ENCODE measurements at places on chromosomes 5 and 9.

DNA sequence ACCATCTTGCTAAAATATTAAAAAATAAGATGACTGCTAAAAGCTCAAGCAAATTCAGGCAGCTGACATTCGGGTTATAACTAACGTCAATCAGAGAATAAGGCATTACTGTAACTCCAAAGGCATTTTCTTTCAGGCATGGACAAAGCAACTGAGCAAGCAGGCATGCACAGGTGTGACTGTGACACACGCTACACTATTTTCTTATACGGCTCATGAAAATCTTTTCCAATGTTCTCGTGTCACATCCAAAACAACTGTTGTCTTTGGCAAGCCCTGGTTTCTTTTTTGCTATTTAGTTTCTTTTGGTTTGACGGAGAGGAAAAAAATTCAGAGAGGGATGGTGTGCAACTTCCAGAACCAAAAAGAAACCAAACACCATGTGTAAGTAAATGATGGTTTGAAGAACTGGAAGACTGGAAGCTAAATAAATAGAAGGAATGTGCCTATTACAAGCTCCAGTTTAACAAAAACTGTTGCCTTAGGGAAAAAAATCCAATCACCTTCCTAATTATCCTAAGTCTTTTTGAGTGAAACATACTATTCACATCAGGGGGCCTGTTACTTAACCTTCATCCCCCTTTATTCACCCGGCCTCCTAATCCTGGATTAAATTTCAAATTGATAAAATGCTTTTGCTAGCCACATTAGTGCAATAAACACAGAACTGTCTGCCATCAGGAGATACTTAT is 277.6 kb downstream of the PSAT1 start:
- H3K27ac ChIP-seq, result no peak overlapping the region
- no peaks in the 10 kb centered on the region for H3K4me1 ChIP-seq
- H3K36me3 ChIP-seq, result no peaks in the 10 kb centered on the region
- H3K27me3 ChIP-seq, result no peaks in the 10 kb centered on the region
- H3K4me3 ChIP-seq, result no peak overlapping the region
- DNase-seq, result no peak

DNA sequence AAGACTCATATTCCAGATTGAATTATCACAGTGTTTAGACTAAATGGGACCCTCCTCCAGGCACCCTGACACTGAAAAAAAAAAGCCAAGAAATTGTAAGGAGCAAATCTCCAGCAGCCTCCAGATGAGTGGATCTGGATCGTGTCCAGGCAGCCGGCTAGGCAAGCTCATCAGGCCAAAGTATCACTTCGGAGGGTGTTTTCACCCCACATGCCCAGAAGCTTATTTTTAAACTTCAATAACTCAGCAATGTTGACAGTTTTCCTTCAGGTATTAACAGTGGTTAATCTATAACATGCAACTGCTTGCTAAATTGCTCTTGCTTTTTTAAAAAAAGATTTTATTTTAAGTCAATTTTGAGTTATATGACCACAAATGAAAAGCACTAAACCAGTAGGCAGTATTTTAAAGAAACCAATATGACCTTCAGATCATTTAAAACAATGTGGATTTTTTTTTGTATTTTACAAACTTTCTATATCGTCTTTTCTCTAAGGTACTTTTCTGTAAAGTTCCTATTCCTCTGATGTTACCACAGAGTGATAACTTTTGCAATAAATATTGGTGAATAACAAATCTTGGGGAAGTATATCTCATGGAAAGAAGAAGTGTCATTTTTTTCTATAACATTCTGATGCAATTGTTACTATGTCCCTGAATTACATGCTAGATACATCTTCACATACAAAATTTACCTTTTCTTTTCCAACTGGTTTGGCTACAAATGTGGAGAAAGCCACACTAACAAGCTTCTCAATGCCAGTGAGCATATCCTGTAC is 30.7 kb downstream of the ACOT12 start:
- no peaks in the 10 kb centered on the region for H3K36me3 ChIP-seq
- H3K4me3 ChIP-seq, result no peak overlapping the region
- DNase-seq, result no peak
- peaks cover 17% of the 10 kb centered on the region for H3K27me3 ChIP-seq
- no peak overlapping the region for H3K27ac ChIP-seq

DNA sequence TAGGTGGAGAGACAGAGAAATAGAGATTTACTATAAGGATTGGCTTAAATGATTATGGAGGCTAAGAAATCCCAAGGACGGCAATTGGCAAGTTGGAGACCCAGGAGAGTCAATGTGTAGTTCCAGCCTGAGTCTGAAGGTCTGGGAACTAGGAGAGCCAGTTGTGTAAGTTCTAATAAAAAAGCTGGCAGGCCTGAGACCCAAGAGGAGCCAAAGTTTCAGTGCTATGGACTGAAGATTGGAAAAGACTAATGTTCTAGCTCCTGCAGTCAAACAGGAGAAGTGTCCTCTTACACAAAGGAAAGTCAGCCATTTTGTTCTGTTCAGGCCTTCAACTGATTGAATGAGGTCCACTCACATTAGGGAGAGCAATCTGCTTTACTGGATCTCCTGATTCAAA is 50.0 kb downstream of the NMUR2 start:
- peaks cover 1% of the 10 kb centered on the region for H3K27me3 ChIP-seq
- no peak overlapping the region for H3K4me3 ChIP-seq
- no peaks in the 10 kb centered on the region for H3K4me1 ChIP-seq
- H3K36me3 ChIP-seq, result no peaks in the 10 kb centered on the region
- H3K27ac ChIP-seq, result no peak overlapping the region

DNA sequence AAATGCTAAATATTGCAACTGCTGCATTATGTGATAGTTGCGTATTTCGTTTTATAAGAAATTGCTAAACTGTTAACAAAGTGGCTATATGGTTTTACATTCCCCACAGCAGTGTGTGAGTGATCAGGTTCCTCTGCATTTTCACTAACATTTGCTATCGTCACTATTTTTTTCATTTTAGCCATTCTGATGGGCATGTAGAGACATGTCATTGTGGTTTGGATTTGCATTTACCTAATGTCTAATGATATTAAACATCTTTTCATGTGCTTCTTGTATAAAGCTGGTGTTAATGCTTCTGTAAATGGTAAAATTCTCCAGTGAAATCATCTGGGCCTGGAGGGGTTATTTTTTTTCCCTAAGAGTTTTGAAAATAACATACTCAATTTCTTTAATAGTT is 61.6 kb downstream of the ERCC6L2 start:
- H3K36me3 ChIP-seq, result peaks cover 57% of the 10 kb centered on the region
- no peaks in the 10 kb centered on the region for H3K27me3 ChIP-seq
- H3K4me1 ChIP-seq, result no peaks in the 10 kb centered on the region
- DNase-seq, result no peak

GRCh38 chr5:93995126-93995621 is 253.8 kb upstream of the POU5F2 start:
- H3K4me3 ChIP-seq, result no peak overlapping the region
- H3K27me3 ChIP-seq, result no peaks in the 10 kb centered on the region
- no peak for DNase-seq
- H3K4me1 ChIP-seq, result peaks cover 5% of the 10 kb centered on the region
- H3K36me3 ChIP-seq, result no peaks in the 10 kb centered on the region
- H3K27ac ChIP-seq, result no peak overlapping the region
